Motor neuron (in vitro differentiated cells): ENCODE measurements at places on chromosomes 1 and 21.
A peak's percentile ranks its signal among the peaks of the same experiment; 100 is the strongest.

GRCh38 chr1:93665015-93665414 is 16.6 kb downstream of the BCAR3 start:
- no peak for ATAC-seq

- no peak for ATAC-seq
Observed at GRCh38 chr1:22848405-22848804, 124.3 kb downstream of the LACTBL1 start.

- ATAC-seq = no peak
Observed at GRCh38 chr1:218249338-218250140, 35.6 kb upstream of the RRP15 start.

- ATAC-seq = peak; percentile 49
Observed at GRCh38 chr1:44472620-44473525, 67.8 kb downstream of the RNF220 start.

- ATAC-seq = no peak
Observed at GRCh38 chr1:201025571-201026002, 2.1 kb upstream of the KIF21B start.

DNA sequence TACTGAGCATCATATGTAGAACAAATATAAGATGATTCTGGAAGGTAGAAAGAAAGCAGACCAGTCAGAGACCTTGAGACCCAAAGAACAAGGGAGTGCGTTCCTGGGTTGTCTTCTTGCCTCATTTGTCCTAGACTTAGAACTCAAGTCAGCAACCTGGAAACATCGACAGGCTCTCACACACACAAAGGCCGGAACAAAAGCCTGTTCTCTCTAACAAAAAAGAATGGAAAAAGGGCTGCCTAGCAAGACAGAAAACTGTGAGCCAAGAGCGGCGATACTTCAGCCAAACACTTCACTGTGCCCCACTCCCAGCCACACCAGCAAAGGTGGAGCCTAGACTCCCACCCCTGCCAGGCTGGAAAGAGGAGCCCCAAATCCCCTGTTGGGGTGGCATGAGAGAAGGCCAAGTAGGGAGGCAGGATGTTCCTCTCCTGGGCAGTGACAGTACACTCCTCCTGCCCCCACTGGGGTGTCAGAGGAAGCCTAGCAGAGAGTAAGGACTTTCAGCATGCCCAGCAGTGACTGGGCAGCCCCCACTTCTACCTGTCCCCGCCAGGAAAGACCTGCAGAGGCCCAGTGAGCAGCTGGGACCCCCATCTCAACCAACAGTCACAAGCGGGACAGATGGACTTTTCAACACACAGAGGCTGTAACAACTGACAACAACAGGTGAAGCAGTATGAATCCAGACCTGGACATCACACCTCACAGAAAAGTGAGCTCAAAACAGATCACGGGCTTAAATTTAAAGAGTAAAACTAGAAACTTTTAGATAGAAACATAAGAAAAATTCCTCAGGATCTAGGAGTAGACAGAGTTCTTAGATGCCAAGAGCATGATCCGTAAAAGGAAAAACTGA is 33.0 kb downstream of the MRAP start:
- ATAC-seq = no peak

- ATAC-seq = no peak
Observed at GRCh38 chr1:240342251-240342625, 250.6 kb downstream of the FMN2 start.

- ATAC-seq = no peak
Observed at GRCh38 chr1:22920734-22921451, 51.8 kb downstream of the LACTBL1 start.

DNA sequence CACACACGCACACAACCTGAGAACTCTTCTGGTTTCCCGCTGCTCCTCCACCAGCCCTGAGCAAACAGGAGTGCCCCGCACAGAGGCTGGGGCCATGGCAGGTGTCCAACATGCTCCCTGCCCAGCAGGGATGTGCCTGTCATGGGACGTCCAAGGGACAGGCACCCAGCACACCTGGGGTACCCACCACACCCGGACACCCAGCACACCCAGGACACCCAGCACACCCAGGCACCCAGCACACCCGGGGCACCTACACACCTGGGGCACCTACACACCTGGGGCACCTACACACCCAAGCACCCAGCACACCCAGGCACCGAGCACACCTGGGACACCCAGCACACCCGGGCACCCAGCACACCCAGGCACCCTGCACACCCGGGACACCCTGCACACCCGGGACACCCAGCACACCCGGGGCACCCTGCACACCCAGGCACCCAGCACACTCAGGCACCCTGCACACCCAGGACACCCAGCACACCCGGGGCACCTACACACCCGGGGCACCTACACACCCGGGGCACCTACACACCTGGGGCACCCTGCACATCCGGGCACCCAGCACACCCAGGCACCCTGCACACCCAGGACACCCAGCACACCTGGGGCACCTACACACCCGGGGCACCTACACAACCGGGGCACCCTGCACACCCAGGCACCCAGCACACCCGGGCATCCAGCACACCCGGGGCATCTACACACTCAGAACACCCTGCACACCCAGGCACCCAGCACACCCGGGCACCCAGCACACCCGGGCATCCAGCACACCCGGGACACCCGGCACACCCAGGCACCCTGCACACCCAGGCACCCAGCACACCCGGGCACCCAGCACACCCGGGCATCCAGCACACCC is 37.9 kb downstream of the UBE2G2 start:
- no peak for ATAC-seq

DNA sequence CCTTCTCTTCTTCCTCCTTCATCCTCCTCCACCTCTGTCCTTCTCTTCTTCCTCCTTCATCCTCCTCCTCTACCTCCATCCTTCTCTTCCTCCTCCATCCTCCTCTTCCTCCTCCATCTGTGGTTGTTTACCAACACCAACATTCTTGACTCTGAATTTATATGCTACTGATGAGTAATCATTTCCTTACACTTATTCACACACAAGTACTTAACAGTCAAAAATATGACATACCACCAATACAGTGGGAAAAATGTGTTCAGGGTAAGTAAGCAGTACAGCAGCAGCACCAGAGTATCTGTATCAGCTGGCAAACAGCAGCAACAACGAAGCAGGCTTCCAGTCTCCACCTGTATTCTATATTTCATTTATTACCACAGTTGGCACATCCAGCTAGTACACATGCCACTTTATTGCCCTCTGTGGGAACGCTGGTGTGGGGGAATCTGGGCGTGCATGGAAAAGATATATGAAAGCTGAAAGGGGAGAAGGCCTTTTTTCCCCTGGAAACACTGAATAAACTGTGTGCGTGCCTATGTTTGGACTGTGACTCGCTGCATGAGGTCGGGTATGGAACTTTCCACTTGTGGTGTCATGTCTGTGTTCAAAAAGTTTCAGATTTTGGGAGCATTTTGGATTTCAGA is 16.0 kb downstream of the ADSS2 start:
- no peak for ATAC-seq

GRCh38 chr1:207311888-207312603 is 9.4 kb upstream of the CD55 start:
- no peak for ATAC-seq

DNA sequence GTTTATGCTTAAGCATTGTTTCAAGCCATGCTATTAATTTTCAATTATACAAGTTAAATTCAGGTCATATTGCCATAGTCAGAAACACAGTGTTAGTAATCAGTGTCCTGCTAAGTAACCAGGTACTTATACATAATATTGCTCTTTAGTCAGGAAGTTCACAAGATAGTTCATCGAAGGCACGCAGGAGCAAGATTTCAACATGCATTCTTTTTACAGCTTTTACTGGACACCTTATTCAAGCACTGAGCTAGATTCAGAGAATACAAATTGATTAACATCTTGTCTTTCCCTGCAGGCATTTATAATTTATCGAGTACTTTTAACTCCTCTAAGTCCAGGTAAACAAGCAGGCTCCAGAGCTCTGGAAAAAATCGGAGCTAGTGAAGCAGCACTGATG is 202.3 kb upstream of the BRINP3 start:
- ATAC-seq = no peak

DNA sequence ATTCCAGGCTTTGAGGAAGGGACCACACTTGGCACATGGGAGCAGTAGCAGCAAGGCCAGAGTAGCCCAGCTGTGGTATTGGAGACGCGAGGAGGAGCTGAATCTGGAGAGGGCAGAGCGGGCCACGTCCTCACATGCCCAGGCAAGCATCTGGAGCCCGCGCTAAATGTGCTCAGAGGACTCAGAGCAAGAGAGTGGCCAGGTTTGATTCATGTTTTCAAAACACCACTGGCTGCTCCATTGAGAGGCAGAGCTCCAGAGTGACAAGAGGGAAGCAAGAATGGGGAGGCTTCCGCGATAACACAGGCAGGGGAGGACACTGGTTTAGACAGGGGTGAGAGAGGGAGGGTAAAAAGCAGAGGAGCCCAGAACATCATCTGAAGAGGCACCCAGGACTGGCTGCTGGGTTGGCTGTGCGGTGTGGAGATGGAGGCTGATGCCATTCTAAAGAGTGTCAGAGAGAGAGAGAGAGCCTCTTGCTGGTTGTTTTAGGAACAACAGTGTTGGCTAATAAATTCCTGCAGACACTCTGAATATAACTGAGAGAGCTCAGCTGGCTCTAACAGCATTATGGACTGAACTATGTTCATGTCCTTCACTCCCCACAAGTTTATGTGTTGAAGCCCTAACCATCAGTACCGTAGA is 32.3 kb downstream of the RCAN1 start:
- no peak for ATAC-seq

DNA sequence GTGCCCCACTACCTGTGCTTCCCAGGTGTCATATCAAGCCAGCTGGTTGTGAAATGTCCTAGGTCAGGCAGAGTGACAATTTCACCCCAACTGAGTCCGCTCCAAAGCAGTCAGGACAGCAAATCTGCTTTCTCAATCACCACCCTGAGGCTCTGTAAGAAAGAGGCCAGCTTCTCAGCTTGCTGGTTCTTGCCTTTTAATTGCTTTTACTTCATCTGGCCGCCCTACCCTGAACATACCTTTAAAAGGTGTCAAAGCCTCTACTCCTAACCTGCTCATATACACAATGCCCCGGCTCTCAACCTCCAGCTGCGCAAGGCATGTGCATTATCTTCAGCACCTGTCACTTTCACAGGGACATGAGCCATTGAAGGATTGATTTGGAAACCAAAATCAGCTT is 581.6 kb downstream of the NPHP4 start:
- ATAC-seq = no peak

DNA sequence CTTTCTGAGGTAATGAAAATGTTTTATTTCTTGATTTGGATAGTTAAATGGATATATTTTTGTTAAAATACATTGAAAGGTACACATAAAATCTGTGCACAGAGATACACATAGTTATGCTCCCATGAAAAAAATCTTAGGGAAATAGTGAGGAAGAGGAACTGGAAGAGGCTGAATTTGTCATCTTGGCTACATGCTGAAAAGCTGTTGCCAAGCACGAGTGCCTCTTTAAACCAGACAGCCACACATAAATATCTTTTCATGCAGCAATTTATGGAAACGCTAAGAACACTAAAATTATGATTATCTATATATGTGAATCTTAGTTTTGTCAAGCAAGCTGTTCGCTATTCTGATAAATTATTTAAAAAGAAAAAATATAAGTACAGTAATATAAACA is 12.8 kb upstream of the ADAR start:
- ATAC-seq = no peak

DNA sequence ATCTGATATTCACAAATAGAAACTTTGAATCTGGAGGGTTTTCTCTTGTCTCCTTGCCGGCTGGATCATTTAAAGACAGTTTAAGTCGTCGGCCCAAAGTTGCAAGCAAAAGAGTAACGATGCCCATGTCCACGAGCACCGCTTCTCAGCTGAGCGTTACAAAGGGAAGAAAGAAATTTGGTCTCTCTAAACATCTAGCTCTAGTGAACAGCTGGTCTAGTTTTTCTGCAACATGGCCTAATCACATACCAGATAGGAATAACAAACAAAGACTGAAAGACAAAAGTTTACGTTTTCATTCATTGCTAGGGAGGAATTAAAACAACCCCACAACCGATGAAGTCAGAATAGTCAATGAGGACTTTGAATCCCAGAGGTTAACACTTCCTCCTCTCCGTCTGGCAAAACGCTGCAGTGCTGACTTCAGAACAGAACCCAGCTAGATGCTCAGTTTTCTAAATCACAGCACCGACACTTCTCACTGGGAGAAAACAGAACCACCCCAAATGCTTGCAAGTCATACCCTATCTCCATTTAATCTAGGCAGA is 69.4 kb downstream of the NTPCR start:
- peak; percentile 74 for ATAC-seq

- ATAC-seq = no peak
Observed at GRCh38 chr1:158830904-158831507, at the start of gene MNDA. TSS of gene MNDA (plus strand) at chr1:158831351. CDS start at chr1:158842154, 10,803 bp downstream.

DNA sequence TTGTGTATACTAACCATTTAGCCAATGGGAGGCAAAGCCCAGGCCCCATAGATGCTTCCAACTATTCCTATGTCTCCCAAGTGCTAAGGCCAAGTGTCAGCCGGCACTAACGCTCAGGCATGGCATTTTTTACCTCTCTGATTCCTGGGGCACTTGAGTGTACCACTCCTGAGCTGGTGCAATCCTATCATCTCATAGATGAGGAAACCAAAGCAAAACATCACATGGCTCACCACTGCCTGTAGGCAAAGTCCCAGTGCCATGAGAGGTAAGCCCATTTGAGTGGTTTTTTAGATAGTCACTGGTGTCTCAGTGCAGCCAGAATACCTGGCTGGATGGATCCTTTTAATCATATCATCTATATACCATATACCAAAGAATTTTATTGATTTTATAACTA is 8.0 kb upstream of the CCN1 start:
- ATAC-seq = no peak
